Common myeloid progenitor, CD34-positive (primary cell): ENCODE measurements at places on chromosomes 12 and 14.

DNA sequence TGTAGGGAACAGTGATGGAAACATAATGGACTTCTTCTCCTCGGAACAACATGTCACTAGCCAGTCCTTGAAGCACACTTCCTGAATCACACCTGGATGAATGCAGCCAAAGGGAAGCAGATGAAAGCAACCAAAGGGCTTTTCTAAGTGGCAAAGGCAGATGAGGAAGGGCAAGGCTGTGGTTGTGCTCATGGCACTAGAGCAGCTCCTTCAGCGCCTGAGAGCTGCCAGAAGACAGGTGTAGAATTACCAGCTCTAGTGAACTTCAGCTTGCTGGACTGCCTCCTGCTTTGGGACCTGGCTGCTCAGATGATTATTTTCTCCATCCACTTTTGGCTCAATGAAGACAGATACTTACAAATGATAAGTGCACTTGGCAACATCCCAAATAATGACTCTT, 1372.1 kb upstream of the SEL1L start:
- no peak for DNase-seq

GRCh38 chr12:90858252-90858651, 96.7 kb downstream of the CCER1 start:
- no peak for DNase-seq

DNA sequence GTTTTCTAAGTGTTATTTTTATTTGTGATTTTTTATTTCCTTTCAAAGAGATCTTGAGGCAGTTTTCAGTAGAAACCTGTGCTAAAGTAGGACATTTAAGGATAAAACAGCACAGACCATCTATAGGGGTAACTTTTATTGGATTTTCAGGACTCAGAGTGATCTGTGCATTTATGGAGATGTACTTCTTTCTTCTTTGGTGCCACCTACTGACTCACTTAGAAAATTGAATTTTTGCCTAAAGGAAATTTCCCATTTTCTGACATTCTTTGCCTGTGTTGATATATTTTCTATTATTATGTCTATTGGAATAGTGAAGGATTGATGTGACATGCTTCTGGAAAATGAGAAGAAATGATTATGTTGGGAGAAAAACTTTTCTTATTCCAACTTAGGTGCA, 113.0 kb downstream of the UNC79 start:
- peak; percentile 9 for DNase-seq

DNA sequence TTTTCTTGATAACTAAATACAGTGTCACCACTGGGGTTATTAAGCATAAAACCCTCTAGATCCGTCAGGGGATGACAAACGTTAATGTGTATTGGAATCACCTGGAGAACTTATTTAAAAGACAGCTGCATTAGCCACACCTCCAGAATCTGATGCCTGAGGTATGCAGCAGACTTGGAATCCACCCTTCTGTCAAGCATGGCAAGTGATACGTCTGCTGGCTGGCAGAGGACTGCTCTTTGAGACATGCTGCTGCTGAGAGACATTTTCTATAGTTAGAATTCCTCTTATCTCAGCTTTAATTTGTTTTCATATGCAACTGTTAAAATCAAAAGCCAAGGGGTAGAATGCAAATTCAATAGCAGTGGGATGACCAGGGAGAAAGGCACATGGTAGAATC, 496.3 kb downstream of the NELL2 start:
- no peak for DNase-seq

- peak; percentile 94 for DNase-seq
Observed at GRCh38 chr12:16349131-16349460, 1.7 kb downstream of the MGST1 start.
